ENCODE measurements at places on chromosomes 16 and 17. TPM values are rescaled to one million over a fixed set of nuclear protein-coding genes. Genes with fewer than 3 reads are reported as not detected.

GRCh38 chr16:64352246-64352645 is 769.6 kb downstream of the CDH11 start:
- no peak for DNase-seq

GRCh38 chr17:49848019-49848473 is at the start of gene TAC4:
Gene TAC4 (minus strand): TSS chr17:49848069. CDS start chr17:49848017, 52 bp downstream.
- no peak for DNase-seq

GRCh38 chr17:21387616-21388015 is 11.5 kb downstream of the KCNJ12 start:
- DNase-seq, result no peak

The CASKIN1 gene
- total RNA-seq, result 0.13 TPM

GRCh38 chr16:78002915-78003538 is 19.3 kb upstream of the CLEC3A start:
- DNase-seq, result peak; percentile 86

The MKS1 gene
- 11.8 TPM for total RNA-seq

- DNase-seq, result no peak
These were observed 1.1 kb upstream of the KIFC3 start for GRCh38 chr16:57803134-57803990.

The P2RX5 gene
- total RNA-seq, result 0.77 TPM

GRCh38 chr17:82060614-82061013 is 5.0 kb downstream of the DUS1L start:
- no peak for DNase-seq

The CLDN7 gene
- 1.0 TPM for total RNA-seq

GRCh38 chr16:14501331-14502255 is 128.5 kb downstream of the PARN start:
- peak; percentile 86 for DNase-seq

DNA sequence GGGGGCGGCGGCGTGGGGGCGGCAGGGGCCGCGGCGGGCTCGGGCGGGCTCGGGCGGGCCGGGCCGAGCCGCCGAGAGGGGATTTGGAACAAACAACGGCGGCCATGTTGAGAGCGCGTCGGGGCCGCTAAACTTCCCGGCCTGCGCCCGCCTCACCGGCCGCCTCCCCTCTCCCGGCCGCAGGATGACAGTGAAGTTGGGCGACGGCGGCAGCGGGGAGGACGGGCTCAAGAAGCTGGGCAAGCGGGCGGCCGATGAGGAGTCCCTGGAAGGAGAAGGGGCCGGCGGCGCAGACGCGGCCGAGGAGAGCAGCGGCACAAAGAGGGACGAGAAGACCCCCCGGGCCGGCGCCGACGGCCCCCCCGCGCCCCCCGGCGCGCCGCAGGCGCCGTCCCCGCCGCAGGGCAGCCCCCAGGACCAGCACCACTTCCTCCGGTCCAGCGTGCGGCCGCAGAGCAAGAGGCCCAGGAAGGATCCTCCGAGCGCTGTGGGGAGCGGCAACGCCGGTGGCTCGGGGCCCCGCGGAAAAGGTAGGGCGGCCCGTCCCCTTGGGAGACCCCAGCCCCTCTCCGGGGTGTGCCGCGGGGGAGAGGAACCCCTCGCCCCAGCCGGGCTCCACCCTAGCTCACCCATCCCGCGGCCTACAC is 2.4 kb downstream of the CRAMP1 start:
- peak; percentile 59 for DNase-seq

- no peak for DNase-seq
These were observed 37.9 kb downstream of the CIBAR2 start for GRCh38 chr16:85074225-85074914.

- DNase-seq, result no peak
These were observed 65.1 kb downstream of the SDR42E1 start for GRCh38 chr16:81946206-81946605.

DNA sequence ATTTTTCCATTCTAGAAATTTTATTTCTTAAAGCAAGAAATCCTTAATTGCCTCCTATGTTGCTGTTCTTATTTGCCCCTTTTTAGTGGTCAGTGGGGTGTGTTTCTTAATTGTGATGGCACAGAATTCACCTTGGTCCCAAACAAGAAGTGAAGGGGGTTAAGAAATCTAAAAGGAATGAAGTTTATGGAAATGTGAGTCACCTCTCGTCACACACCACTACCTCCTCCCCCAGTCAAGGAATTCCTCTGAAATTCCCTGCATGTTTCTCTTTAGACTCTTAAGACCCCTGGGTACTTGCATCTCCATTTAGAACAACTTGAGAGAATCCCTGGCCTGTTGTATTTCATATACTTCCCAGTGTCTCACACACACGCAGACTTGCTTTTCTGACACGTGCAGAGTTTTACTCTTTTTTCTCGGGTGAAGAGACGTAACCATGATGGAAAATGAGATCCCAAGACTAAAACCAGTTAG is 247.4 kb downstream of the PRKCA start:
- no peak for DNase-seq

GRCh38 chr16:64459821-64460220 is 662.0 kb downstream of the CDH11 start:
- no peak for DNase-seq

The G6PC1 gene
- not detected for total RNA-seq

The KRT25 gene
- total RNA-seq, result not detected

DNA sequence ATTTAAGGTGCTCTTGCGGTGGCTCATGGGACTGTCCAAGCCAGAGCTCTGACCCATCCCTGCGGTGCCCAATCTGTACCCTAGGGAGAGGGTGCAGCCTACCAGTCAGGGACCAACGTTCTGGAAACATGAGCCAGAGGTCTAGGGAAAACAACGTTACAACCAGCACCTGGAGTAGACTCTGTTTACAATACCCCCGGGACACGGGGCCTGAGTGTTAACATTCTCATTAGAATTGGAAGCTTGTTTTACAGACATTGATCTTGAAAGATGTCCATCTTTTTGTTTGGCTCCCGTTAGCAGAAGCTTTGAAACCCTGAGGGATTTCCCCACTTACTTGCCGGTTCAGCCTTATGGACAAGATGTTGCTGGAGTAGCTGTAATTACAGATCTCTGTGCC is 6.9 kb downstream of the WIPI1 start:
- DNase-seq, result no peak

The TBC1D3I gene
- total RNA-seq, result under 0.01 TPM

- peak; percentile 94 for DNase-seq
These were observed 6.0 kb upstream of the CHRNE start for GRCh38 chr17:4908711-4909496.

GRCh38 chr17:73595479-73595878 is 48.8 kb downstream of the SDK2 start:
- no peak for DNase-seq

GRCh38 chr16:71426069-71426879 is 15.6 kb downstream of the TLE7 start:
- DNase-seq, result no peak

DNA sequence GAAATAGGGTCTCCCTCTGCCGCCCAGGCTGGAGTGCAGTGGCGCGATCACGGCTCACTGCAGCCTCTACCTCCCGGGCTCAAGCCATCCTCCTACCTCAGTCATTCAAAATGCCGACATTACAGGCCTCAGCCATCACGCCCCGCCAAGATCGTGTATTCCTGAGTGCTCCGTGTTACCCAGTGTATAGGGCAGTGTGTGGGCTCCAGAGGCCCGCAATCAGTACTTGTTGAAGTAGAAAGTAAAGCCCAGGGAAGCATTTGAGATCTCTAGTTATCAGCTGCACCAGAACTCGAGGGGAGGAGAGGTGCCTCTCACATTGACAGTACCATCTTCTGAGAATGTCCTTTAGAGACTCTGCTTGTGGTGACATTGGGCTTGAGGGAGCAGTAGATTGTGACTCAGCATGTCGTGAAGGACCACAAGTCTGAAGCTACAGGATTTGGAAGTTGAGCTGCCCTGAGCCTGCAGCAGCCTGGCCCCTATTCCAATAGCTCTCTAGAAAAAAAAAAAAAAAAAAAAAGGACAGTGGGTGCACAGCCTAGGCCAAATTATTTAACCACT is 1.1 kb upstream of the PRPSAP1 start:
- DNase-seq, result no peak

- no peak for DNase-seq
These were observed 194.9 kb upstream of the CDH11 start for GRCh38 chr16:65316808-65317207.

Data from dermis microvascular lymphatic vessel endothelial cell (primary cell).